ENCODE measurements at places on chromosomes 5 and 9. TPM values are rescaled to one million over a fixed set of nuclear protein-coding genes. Genes with fewer than 3 reads are reported as not detected.
A peak's percentile ranks its signal among the peaks of the same experiment; 100 is the strongest.

- no peak for DNase-seq
Measured at GRCh38 chr9:22452415-22453010, 5.9 kb downstream of the DMRTA1 start.

- DNase-seq = no peak
Measured at GRCh38 chr5:134426361-134426760, 14.7 kb upstream of the CDKN2AIPNL start.

GRCh38 chr5:17761326-17761725, 127.1 kb downstream of the TAF11L14 start:
- DNase-seq = no peak

- DNase-seq = no peak
Measured at GRCh38 chr5:124718380-124718789, 28.1 kb downstream of the ZNF608 start.

- DNase-seq = peak; percentile 88
Measured at GRCh38 chr9:128911529-128912035, 9.2 kb upstream of the PHYHD1 start.

DNA sequence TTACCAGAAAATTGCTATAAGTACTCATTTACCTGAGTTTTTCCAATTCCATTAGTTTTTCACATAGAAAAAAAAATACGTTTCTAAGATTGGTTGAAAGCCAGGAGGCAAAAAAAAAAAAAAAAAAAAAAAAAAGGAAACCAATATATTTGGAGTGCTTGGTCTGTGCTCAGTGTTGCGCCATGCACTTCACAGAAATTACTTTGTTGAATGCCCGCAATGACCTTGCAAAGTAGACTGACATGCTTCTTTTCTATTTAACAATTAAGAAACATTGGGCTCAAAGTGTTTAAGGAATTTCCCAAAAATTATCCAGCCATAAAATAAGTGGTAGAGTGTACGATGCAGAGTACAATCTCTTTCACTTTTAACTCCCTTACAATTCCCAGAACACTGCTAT, 65.2 kb upstream of the PAPPA start:
- no peak for DNase-seq

- peak; percentile 16 for DNase-seq
Measured at GRCh38 chr5:132052520-132052919, 7.9 kb upstream of the IL3 start.

DNA sequence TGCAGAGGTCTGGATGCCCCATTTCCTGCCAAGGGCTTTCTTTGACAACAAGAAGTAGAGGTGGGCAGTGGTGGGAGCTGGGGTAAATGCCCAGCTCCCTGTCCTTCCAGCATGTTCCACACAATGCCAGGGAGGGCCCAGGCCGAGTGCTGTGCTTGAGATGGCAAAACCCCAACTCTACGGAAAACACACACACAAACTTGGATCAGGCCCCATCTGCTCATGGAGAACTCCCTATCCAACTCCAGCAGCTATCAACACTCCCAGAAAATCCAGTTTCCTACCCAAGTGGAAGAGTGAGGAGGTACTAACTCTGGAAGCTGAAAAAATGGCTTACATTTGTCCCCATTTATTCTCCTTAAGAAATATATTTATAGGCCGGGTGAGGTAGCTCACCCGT, 61.1 kb upstream of the FUBP3 start:
- DNase-seq = no peak

DNA sequence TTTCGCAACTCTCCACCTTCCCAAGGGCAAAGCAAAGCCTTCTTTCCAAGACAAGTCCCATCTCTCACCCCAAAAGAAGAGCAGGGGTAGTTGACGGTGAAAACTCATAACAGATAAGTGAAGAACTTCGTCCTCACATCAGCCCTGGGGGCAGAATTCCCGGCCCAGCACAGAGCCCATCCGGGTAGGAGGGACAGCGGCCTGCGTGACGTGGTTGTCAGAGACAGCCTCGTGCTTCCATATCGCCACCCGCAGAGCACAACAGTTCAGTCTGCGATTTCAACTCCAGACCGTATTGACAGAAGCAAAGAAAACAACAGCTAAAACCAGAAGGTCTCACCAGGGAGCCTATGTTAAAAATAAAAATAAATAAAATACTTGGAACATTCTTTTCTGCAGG, 273.2 kb downstream of the SYK start:
- no peak for DNase-seq

GRCh38 chr5:33997331-33997983, 10.4 kb downstream of the AMACR start:
- DNase-seq = peak; percentile 82

GRCh38 chr5:159533197-159533596, 202.9 kb upstream of the IL12B start:
- no peak for DNase-seq

- DNase-seq = no peak
Measured at GRCh38 chr9:85192750-85193149, 523.2 kb downstream of the NTRK2 start.

DNA sequence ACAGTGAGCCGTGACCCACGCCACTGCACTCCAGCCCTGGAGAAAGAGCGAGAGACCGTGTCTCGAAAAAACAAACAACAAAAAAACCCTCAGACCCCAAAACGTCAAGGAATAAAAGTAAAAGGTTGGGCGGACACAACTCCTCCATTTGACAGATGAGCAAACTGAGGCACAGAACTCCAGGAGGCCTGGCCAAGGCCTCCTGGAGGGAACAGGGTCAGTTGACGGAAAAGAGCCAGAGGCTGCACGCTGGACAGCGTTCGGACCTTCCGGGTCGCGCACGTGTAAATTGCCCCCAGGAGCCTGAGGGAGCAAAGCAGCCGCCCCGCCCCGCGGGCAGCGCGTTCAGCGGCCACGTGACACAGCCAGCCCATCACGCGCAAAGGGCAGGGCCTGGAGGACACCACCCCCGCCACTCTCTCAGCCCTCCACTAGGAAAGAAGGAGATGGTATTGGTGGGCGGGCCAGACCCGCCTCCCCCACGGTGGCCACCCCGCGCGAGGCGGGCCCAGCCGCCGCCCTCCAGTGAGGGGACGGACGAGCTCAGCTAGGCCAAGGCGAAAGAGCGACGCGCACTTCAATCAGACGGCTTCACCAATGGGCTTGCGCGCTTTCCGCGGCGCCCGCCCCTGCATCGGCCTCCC, 81.5 kb downstream of the PTPDC1 start:
- peak; percentile 99 for DNase-seq

DNA sequence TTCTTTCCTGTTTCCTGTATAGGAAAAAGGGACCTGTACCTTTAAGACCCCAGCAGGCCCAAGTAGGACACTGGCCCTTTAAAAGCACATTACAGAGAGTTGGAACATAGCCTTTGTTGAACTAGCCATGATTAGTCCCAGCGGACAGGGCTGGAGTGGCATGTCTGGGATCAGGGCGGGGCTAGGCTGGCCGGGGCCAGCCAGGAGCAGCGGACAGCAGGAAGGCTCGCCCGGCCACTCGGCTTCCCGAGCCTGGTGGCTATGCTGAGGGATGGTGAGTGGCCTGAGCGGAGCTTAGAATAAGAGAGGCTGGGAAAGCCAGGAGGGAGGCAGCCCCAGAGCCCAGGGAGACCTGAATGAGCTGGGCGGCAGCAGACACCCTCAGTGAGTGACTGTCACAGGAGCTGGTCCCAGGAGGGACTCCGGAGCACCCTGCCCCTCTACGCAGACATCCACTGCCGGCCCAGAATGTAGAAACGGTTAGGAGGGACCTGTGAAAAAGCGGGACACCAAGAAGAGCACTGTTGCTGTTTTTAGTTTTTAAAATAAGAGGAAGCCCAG, 92.1 kb downstream of the DAB2IP start:
- DNase-seq = peak; percentile 87

DNA sequence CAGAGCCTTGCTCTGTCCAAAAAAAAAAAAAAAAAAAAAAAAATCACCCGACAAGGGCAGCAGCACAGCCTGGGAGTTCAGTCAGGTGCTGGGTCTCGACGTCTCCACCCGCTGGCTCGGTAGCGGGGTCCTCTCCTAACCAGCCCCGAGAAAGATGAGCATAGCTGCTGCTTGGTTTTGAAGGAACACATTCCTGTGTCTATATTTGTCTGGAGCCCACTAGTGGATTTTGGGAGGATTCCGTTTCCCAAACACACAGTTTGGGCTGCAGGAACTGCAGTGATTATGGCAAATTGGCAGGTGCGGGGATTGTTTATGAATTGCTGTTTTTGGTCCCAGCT, 1.2 kb downstream of the OTULINL start:
- DNase-seq = no peak

DNA sequence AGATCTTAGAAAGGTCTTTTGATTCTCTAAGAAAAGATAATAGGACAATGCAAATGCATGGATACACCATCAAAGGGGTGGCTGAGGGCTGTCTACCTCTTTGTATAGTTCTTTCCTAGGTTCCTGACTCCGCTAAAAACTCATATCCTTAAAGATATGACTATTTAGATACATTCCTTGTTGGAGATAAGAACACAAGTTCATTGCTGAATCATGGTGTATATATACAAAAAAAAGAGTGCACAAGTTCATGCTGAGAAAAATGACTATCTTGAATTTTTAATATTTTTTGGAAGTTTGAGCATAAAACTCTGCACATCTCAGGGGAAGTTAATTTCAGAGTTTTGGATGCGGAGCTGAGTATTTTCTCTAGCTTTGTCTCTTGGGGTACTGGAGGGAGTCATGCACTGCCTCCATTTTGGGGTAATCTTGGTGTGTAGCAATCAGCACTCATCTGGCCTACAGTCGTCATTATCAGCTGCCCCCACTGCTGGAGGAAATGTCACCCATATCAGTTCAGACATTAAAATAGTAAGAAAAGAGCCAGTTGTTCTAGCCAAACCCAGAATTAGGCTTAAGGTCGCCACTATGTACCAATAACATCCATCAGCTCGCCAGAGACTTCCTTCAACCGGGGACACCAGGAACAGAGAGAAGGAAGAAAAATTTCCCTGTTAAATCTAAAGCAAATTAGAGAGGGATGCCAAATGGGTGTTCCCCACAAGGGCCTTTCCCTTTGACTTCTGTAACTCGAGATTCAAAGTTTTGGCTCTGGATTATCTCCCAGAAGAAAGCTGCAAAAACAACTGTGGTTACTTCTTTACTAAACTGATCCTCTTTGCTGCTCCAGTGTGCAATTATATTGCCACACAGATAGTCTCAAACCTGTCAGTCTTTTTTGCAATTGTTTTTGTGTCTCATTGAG, 49.0 kb downstream of the PTTG1 start:
- no peak for DNase-seq

- DNase-seq = peak; percentile 33
Measured at GRCh38 chr5:150270541-150271295, 18.9 kb downstream of the CAMK2A start.

DNA sequence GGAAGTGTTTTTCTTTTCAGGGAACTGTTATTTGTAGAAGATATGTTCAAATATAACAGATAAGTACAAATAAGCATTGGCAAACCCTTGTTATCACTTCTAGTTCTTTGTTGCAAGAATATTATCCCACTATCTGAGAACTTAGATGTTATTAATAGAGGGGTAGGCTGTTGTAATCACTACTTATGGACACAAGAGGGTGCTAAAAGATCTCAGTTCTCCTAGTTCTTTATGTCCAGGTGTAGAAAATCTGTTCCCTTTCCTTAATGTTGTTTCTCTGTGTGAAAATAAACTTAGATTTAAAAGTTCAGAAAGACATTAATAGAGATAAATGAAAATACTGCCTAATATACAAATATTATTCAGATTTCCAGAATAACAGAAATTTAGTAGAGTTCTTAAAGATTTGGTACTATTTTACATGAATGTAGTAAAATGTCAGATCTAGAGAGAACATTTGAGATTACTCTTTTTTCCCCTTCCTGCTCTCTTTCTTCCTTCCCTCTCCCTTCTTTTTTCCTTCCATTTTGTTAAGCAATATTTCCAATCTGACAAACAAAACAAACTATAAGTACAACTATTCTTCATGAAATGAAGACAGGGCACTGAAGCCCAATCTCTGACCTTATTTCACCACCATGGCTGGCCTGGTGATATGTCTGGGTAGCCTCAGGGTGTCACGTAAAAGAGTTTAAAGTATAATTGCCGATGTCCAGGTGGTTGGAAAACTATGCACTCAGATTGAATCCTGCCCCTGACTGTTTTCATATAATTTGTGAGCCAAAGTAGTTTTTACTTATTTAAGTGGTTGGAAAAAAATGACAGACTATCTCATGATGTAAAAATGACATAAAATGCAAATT, 43.6 kb upstream of the C5orf46 start:
- DNase-seq = no peak

DNA sequence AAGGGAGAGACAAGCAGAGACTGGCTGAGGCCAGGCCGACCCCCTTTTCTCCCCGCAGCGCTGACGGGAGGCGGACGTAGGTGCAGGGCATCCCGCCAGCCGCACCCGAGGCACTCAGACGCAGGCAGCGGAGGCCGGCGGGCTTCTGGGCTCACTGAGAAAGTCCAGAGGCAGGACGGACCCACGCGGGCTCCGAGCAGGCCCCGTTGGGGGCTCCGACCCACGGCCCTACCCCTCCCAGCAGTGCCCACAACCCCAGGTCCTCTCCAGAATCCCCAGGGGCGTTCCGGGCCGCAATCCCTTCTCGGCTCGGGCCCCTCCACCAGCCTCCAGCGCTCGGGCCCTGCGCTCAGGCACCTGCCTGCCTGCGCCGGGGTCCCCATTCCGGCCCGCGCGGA, 543 bp downstream of the MTMR12 start:
- DNase-seq = peak; percentile 81

- peak; percentile 46 for DNase-seq
Measured at GRCh38 chr9:78031444-78031892, at the start of gene GNAQ. TSS of gene GNAQ (minus strand) at chr9:78031811. CDS start at chr9:78031235, 576 bp downstream.

GRCh38 chr9:304106-304505, 89.4 kb downstream of the DOCK8 start:
- no peak for DNase-seq

GRCh38 chr5:107321906-107322305, 348.8 kb downstream of the EFNA5 start:
- no peak for DNase-seq

GRCh38 chr5:171757853-171758535, 27.6 kb upstream of the SMIM23 start:
- DNase-seq = no peak

- DNase-seq = no peak
Measured at GRCh38 chr9:73022353-73022752, 69.5 kb upstream of the ALDH1A1 start.

GRCh38 chr9:105908069-105908468, 213.7 kb downstream of the TMEM38B start:
- DNase-seq = no peak

The GABRG2 gene
- total RNA-seq = not detected

The EFNA5 gene
- 2.1 TPM for total RNA-seq

The TERT gene
- not detected for total RNA-seq

The TLE1 gene
- 14.6 TPM for total RNA-seq

The SLC27A6 gene
- not detected for total RNA-seq

The NR2F1-AS1 gene
- 1.3 TPM for total RNA-seq

The HMGCS1 gene
- 17.3 TPM for total RNA-seq

The UBE2QL1 gene
- 20.9 TPM for total RNA-seq

The FPGS gene
- 50.7 TPM for total RNA-seq

The PAX5 gene
- 0.09 TPM for total RNA-seq

The SPDL1 gene
- total RNA-seq = 2.1 TPM

The MELK gene
- total RNA-seq = 0.15 TPM

The CCDC180 gene
- 0.71 TPM for total RNA-seq

The SYK gene
- 2.1 TPM for total RNA-seq

The GRIA1 gene
- total RNA-seq = 0.28 TPM

The PCDHA13 gene
- not detected for total RNA-seq

Measured in psoas muscle (tissue), 8 donors.